Fibroblast of skin of abdomen (primary cell): ENCODE measurements at places on chromosomes 2 and 18.

DNA sequence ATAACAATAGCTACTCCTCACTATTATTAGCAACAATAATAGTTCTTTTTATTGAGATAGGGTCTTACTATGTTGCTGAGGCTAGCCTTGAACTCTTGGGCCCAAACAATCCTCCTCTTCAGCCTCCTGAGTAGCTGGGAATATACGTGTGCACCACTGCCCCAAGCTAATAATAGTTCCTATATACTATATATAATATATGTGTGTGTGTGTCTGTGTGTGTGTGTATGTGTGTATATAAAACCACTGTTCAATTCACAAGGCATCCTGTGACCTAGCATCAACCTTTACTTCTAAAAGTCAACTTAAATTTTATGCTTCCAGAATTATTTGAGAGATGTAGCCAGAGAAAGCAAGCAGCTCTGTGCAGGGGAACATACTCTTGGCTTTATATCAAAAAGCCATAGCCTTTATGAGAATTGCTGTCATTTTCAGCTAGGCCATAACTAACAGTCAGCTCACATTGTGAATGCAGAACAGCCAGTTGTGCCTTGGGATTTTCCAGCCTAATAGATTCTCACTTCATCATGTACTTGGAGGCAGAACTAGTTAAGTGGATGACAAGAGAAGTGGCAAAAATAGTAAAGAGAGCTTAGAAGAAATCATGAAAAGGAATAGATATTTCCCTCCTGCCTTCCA, 665.5 kb downstream of the NYAP2 start:
- no peak for DNase-seq

DNA sequence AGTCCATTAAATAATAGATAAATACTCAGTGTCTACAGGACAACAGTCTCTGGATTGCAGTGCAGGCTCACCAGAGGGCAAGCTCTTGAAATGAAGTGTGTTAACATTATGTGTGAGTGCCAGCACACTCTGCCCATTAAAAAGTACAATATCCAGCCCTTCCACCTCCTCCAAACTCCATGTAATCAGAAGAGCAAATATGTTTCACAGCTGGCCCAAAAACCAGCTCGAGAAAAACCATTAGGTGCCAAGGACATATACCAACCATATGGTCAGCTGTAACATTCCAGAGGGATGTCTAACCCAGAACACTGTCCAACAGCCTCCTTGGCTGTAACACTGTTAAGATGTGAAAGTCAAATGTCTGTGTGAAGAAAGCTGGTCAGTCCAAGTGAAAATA, 112.2 kb downstream of the ZNF385B start:
- peak; percentile 55 for DNase-seq

DNA sequence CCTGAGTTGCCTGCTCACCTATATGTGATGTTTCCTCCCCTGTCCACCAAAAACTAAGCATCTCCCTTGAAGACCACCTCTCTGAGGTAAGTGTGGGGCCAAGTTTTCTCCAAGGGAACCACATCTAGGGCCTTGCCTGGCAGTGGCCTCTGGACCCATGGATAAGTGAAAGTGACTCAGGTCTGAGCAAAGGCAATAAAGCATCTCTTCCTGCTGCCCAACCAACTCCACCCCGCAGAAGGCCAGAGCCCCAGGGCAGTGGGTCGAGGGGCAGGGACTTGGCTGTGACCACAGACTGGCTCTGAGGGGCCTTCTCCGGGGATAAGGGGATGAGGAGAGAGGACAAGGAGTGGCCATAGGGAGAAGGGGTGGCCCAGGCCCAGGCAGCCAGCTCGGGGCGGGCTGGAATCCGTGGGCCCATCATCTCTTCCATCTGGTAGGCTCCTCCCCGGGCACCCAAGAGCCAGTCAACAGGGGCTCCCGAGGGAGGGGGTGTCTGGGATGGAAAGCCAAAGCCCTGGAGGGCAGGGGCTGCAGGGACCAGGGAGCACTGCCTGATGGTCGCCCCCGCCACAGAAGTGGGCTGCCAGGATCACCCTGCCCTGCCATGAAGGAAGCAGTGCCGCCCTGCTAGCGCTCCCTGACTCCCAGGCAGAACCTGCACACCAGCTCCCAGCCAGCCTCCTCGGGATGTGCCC, 33.4 kb downstream of the EMX1 start:
- DNase-seq: no peak

- DNase-seq: no peak
These were observed 49.7 kb downstream of the CDH2 start for GRCh38 chr18:28127228-28127627.

GRCh38 chr2:10382354-10383061, 65.6 kb downstream of the ODC1 start:
- no peak for DNase-seq
